ENCODE measurements at places on chromosomes 3 and 15. TPM values are rescaled to one million over a fixed set of nuclear protein-coding genes. Genes with fewer than 3 reads are reported as not detected.

- no peak for DNase-seq
Observed at GRCh38 chr15:44015545-44016305, 179.3 kb downstream of the FRMD5 start.

- peak; percentile 30 for DNase-seq
Observed at GRCh38 chr3:100927775-100928174, 65.4 kb downstream of the ABI3BP start.

DNA sequence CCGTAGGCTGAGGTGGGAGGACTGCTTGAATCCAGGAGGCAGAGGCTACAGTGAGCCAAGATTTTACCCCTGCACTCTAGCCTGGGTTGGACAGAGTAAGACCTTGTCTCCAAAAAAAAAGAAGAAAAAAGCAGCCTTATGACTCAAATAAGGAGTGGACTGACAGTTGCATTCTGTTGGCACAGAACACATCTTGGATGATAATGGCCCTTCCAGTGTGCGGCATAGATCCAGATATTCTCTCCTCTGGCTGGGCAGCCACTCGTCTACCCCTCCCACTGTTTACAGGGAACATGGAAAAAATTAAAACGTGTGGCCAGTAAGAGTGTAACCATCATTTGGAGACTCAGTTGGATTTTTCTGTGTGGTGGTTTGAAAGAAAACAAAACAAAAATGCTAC, 118.6 kb upstream of the RNF7 start:
- no peak for DNase-seq

DNA sequence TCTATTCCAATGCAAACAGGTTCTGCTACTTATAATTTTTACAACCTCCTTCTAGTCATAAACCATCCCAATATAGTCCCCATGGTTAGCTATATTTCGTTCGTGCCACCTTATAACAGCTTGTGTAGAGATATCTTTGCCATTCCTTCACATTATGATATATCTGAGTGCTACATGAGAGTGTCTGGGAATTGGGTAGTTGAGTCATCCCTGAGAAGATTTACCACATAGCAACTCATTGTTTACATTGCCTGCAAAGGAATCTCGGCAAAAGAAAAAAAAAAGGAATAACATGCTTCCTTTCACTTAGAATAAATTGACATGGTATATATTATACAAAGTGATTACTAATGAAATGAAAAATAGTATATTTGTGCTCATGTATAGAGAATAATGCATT, 86.0 kb upstream of the VGLL3 start:
- DNase-seq = peak; percentile 71

GRCh38 chr3:182909318-182910040, 70.9 kb downstream of the DCUN1D1 start:
- DNase-seq = peak; percentile 15

DNA sequence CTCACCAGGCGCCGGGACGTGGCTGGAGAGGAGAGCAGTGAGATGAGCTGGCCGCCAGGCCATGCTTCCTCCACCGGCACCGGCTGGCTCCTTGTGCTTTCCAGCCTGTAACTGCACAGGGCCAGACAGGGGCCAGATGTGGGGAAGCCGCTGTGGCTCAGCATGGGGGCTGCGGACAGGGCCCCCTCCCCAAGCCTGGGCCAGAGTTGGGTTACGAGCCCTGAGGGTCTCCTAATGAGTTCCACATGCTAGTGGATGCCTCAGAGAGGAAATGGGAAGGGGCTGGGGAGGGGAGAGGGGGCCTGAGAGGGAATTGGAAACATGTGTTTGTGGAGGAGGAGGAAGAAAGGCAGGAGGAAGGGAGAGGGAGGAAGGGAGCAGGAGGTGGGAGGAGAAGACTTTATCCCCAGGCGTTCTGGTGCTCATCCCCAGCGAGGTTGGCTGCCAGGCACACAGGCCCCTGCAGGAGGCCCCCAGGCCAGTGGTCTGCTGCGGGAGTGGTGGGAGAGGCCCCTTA, 11.7 kb upstream of the DUSP7 start:
- no peak for DNase-seq

DNA sequence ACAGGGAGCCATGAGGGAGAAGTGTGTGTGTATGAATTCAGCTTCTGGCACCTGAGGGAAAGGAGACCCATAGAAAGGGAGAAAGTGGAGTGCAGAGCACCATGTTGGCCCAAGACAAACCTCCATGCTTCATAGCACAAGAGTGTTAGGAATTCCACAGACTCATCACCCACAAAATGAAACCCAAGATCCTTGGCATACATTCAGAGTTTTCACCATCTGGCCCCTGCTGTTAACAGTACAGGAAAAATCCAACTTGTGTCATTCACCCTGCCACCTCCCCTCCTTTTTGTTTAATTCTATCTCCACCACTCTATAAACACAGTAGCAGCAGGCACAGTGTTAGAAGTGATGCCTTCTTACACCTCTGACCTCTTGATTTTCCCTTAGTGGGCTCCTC, 60.0 kb upstream of the MNS1 start:
- DNase-seq = peak; percentile 7

GRCh38 chr15:81783586-81783985, 262.2 kb downstream of the MEX3B start:
- no peak for DNase-seq

DNA sequence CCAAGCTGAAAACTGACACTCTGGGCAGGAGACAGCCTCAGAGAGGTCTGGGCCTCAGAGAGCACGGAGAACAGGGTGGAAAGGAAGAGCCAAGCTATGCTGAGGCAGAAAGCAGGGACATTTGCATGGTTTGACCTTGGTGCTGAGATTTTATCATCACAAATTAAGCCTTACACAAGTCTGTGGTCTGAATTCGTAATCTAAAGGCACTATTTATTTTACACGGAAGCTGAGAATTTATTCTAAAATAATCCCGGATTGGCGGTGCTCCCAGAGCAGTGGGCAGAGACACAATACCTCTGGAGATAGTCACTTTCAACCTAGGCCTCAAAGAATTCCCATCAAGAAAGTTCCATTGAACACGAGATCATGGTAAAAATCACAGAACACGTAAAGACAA, 47.5 kb downstream of the CFAP92 start:
- peak; percentile 19 for DNase-seq

GRCh38 chr15:64731012-64731804, 44.2 kb downstream of the RBPMS2 start:
- peak; percentile 72 for DNase-seq

GRCh38 chr3:8328967-8329366, 172.7 kb upstream of the LMCD1 start:
- DNase-seq = no peak

DNA sequence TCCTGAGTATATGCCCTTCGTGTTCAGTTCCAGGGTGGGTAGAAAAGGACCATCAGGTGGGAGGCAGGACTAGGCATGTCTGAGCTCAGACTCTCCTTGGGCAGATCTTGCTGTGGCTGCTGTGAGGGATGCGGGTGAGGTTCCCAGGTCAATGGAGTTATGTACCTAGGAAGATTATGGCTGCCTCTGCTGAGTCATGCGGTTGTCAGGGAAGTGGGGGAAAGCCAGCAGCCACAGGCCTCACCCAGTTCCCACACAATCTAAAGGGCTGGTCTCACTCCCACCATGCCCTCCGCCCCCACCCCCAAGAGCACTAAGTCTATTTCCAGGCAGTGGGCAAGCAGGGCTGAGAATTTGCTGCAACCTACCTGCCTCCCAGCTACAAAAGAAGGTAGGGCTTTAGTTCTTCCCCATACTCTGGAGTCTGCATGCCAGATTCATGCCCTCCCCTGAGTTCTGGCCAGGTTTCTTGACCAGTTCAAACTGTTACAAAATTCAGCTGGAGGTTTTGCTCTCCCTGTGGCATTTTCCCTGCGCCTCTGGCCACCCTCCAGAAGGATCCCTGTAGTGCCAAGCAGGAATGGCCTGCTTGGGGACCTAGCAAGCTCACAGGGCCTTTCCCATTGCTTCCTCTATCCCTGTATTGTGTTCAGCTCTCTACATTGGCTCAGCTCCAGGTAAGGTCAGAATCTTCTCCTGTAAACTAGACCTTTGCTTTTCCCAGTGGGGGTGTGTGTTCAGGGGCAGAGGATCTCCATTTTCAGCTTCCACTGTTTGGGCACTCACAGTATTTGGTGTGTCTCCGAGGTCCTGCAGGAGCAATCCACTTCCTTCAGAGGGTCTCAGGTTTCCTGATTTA, 12.7 kb upstream of the TMCO5A start:
- DNase-seq = peak; percentile 59

GRCh38 chr3:141793476-141794260, 30.5 kb downstream of the GRK7 start:
- no peak for DNase-seq

GRCh38 chr3:172868582-172869200, 118.2 kb downstream of the ECT2 start:
- DNase-seq = no peak

GRCh38 chr15:94019062-94019461, 212.3 kb upstream of the MCTP2 start:
- no peak for DNase-seq

DNA sequence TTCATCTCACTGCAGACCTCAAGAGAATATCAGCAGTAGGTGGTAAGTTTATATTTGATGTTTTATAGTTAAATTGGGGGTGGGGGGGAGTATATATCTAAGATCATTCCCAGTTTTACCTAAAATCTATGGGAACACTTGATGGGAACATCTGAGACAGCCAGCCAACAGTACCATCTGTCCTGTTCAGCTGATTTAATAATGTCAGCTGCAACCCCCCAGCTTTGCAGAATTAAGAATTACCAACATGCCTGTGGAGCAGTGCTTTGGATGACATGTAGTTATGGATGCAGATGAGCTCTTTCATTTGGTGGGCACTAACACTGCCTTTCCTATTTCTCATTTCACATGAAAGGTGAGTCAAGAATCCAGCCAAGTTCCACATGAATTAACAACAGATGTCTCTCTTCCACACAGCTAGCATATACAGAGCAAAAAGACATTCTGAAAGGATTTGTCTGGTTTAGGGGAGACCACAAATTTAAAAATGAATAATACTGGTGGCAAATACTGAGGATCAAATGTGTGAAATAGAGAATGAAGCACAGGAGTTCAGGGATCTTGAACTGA, 76.2 kb downstream of the SETD5 start:
- DNase-seq = no peak

GRCh38 chr15:95715116-95715903, 615.2 kb upstream of the NR2F2 start:
- DNase-seq = no peak

GRCh38 chr3:55468251-55468650, 18.9 kb downstream of the WNT5A start:
- no peak for DNase-seq

DNA sequence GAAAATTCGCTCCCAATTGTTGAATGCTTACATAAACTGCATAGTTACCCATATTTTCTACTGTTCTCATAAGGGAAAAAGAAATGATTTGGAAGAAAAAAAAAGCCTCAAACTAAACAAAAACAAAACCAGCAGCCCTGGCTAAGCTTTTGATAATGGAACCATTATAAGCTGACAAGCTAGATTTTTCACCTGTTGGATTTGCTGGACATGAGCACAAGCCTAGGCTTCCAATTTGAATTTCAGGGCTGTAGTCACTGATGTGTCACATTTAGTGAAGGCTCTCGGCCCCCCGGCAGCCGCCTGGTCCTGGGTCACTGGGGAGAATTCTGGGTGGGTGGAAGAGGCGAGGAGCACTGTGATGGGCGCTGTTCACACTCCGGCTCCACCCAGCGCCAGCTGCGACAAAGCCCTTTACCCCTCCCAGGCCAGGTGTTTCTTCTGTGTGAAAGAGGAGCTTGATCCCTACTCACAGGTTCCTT, 4.6 kb downstream of the FBXL22 start:
- DNase-seq = no peak

- DNase-seq = no peak
Observed at GRCh38 chr3:39727415-39727814, 82.0 kb upstream of the MYRIP start.

- no peak for DNase-seq
Observed at GRCh38 chr3:87398168-87398801, 121.9 kb upstream of the POU1F1 start.

DNA sequence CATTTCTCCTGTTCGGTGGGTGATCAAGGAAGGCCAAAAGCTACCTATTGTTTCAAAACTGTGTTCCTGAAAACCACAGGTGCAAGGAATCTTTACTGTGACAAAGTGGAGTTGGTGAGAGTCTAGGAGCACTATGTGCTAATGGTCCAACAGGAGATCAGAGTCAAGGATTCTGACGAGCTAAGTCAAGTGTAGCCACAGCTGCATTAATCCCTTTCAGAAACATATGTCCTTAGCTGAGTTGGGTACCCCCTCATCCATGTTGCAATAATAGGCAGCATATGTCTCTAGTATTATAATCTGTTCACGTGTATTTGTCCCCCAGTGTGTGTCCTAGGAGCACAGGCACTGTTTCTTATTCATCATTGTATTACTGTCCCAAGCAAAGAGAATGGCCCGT, 1.7 kb downstream of the VPS39 start:
- no peak for DNase-seq

GRCh38 chr3:119315600-119316312, 21.6 kb downstream of the ARHGAP31 start:
- no peak for DNase-seq

DNA sequence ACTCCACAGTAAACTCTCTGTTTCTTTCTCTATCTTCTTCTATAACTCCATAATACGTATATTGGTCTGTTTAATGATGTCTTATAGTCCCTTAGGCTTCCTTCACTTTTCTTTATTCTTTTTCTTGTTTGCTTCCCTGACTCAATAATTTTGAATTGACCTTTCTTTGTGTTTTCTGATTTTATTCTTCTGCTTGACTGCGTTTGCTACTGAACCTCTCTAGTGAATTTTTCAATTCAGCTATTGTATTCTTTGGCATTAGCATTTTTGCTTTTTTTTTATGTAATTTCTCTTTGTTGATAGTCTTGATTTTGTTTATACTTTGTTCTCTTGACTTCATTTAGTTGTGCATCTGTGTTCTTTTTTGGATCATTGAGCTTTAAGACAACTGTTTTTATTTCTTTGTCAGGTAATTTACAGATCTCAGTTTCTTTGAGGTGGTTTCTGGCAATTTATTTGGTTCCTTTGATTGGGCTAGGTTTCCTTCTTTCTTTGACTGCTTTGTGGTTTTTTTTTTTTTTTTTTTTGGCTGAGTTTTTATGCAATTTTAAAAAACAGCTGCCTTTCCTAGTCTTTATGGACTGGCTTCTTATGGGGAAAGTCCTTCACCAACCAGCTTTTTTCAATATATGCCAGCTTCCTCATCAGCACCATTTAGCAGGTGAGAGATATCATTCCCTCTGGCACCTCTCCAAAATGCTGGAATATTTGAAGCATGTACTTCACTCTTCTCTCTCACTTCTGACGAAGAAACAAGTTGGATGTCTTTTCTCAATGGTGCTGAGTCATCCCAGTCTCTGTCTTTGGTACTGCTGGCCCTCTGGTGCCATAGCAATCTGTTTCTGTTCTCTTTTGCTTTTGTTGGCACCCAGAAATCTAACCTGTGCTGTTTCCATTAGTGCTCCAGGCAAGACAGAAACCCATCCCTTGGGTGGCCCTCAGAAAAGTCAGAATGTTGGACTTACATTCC, 17.6 kb downstream of the RSRC1 start:
- DNase-seq = peak; percentile 82

GOLGA6B gene
- total RNA-seq = not detected

GALNT15 gene
- not detected for total RNA-seq

TMEM266 gene
- total RNA-seq = 0.33 TPM

RBP2 gene
- not detected for total RNA-seq

CX3CR1 gene
- total RNA-seq = not detected

RBM5 gene
- 105 TPM for total RNA-seq

CPA3 gene
- total RNA-seq = not detected

SAMD7 gene
- total RNA-seq = not detected

U2SURP gene
- 76.7 TPM for total RNA-seq
